Activated T-helper 17 cell treated with anti-CD3 and anti-CD28 coated beads, Interleukin-2, amount 50 U/mL, for 72 hours (primary cell): ENCODE measurements at places on chromosomes 2 and 18.
A peak's percentile ranks its signal among the peaks of the same experiment; 100 is the strongest.

DNA sequence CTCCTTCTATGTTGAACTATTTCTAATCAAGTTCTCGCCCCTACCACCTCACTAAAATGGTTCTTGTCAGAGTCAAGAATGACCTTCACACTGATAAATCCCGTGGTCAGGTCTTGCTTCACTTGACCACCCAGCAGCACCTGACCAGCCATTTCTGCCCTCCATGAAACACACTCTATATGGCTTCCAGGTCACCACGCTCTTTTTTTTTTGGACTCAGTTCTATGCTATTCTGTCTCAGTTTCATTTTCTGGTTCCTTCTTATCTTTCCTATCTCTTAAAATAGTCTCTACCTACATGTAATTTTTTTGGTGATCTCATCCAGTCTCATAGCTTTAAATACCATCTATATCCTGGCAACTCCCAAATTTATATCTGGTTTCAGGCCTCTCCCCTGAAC, 11.4 kb downstream of the EIF2AK3 start:
- peaks cover 21% of the 10 kb centered on the region for H3K4me1 ChIP-seq
- H3K36me3 ChIP-seq = peaks cover 16% of the 10 kb centered on the region
- H3K27me3 ChIP-seq = no peaks in the 10 kb centered on the region
- no peak overlapping the region for H3K27ac ChIP-seq
- H3K4me3 ChIP-seq = no peak overlapping the region
- ATAC-seq = no peak

GRCh38 chr2:170456914-170457313, 258.2 kb upstream of the SP5 start:
- no peak overlapping the region for H3K4me3 ChIP-seq
- no peaks in the 10 kb centered on the region for H3K4me1 ChIP-seq
- no peak for ATAC-seq

DNA sequence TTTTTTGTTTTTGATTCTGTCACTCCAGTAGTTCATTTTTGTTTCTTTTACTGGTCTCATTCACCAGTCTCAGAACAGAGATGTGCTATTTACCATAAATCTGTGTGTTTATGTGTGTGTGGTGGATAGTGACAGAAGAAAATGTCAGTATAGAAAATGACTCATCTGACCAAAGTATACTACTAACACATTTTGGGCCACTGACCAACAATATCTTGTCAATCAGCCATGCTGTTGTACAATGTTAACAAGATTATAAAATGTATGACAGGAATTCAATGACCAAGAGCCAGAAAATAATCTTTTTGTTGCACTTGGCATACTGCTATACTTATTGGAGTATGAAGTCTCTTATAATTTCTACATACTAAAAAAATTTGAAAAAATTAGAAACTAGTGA, 1081.4 kb upstream of the NRXN1 start:
- no peaks in the 10 kb centered on the region for H3K36me3 ChIP-seq
- no peak for ATAC-seq
- no peak overlapping the region for H3K4me3 ChIP-seq
- H3K27me3 ChIP-seq = no peaks in the 10 kb centered on the region

GRCh38 chr2:13545320-13545719, 828.6 kb downstream of the TRIB2 start:
- no peaks in the 10 kb centered on the region for H3K27me3 ChIP-seq
- no peaks in the 10 kb centered on the region for H3K4me1 ChIP-seq
- H3K27ac ChIP-seq = no peak overlapping the region
- H3K36me3 ChIP-seq = no peaks in the 10 kb centered on the region
- ATAC-seq = no peak
- H3K4me3 ChIP-seq = no peak overlapping the region

- ATAC-seq = no peak
- H3K27ac ChIP-seq = no peak overlapping the region
- H3K4me1 ChIP-seq = no peaks in the 10 kb centered on the region
These were observed 278.3 kb downstream of the SETBP1 start for GRCh38 chr18:44959013-44959412.

DNA sequence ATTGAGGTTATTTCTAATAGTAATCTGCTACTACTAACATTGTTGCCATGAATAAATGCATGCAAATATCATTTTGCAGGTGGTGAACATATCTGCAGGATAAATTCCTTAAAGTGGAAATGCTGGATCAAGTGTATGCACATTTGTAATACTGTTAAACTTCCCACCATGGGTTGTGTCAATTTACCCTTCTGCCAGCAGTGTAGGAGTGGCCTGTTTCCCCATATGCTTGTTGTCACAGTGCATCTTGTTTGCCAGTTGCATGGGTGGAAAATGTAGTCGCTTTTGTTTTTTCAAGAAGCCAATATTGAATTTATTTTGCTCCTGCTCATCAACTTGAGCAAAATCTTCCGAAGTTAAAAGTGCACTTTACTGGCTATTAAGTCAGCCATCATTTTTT, 139.0 kb upstream of the ACKR3 start:
- H3K4me3 ChIP-seq = no peak overlapping the region
- ATAC-seq = no peak
- no peaks in the 10 kb centered on the region for H3K36me3 ChIP-seq
- H3K27ac ChIP-seq = no peak overlapping the region
- H3K4me1 ChIP-seq = no peaks in the 10 kb centered on the region
- H3K27me3 ChIP-seq = peaks cover 7% of the 10 kb centered on the region

GRCh38 chr2:269356-270030, 4.7 kb downstream of the ACP1 start:
- peak overlapping the region; percentile 31 for H3K27ac ChIP-seq
- ATAC-seq = no peak
- no peaks in the 10 kb centered on the region for H3K27me3 ChIP-seq
- no peak overlapping the region for H3K4me3 ChIP-seq
- peaks cover 78% of the 10 kb centered on the region for H3K36me3 ChIP-seq

DNA sequence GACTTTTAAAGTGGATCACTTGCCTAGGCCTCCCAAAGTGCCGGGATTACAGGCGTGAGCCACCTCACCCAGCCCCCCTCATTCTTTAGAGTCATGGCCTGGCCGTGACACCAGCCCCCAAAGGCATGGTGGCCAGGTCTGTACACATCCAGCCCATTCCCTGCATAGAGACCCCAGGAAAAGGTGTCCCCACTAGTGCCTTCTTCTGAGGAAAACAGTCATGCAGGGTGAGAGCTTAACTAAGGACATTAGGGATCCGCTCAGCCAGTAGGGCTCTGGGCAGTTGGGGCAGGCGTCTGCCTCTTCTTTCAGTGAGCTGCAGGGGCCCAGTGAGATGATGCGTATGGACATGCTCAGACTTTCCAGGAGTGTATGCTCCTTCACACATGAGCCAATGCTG, 5.7 kb upstream of the AMER3 start:
- H3K27me3 ChIP-seq = peaks cover 24% of the 10 kb centered on the region
- H3K27ac ChIP-seq = no peak overlapping the region
- no peaks in the 10 kb centered on the region for H3K36me3 ChIP-seq
- no peak for ATAC-seq
- no peaks in the 10 kb centered on the region for H3K4me1 ChIP-seq

GRCh38 chr18:14974576-14974975, 226.6 kb downstream of the ANKRD30B start:
- no peak overlapping the region for H3K27ac ChIP-seq
- H3K4me1 ChIP-seq = no peaks in the 10 kb centered on the region
- H3K36me3 ChIP-seq = no peaks in the 10 kb centered on the region
- H3K27me3 ChIP-seq = no peaks in the 10 kb centered on the region
- H3K4me3 ChIP-seq = no peak overlapping the region
- no peak for ATAC-seq

DNA sequence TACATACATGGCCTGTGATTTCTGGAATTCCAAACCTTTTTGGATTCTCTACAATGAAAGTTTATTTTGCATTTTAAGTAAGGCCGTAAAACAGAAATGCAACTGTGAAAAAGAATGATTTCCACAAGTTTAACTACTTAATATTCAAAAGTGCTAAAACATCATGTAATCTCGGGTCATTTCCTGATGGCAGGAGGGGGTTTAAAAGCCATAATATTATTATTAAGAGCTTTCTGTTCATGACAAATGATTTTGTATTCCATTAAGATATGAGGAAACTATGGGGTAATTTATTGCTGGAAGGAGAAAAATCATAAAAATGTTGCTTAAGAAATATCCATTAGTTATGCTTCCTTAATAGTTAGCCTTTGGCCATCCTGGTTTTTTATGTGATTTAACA, 65.7 kb downstream of the COL4A3 start:
- H3K27ac ChIP-seq = no peak overlapping the region
- no peaks in the 10 kb centered on the region for H3K4me1 ChIP-seq
- H3K36me3 ChIP-seq = no peaks in the 10 kb centered on the region
- ATAC-seq = no peak
- H3K4me3 ChIP-seq = no peak overlapping the region
- peaks cover 15% of the 10 kb centered on the region for H3K27me3 ChIP-seq

DNA sequence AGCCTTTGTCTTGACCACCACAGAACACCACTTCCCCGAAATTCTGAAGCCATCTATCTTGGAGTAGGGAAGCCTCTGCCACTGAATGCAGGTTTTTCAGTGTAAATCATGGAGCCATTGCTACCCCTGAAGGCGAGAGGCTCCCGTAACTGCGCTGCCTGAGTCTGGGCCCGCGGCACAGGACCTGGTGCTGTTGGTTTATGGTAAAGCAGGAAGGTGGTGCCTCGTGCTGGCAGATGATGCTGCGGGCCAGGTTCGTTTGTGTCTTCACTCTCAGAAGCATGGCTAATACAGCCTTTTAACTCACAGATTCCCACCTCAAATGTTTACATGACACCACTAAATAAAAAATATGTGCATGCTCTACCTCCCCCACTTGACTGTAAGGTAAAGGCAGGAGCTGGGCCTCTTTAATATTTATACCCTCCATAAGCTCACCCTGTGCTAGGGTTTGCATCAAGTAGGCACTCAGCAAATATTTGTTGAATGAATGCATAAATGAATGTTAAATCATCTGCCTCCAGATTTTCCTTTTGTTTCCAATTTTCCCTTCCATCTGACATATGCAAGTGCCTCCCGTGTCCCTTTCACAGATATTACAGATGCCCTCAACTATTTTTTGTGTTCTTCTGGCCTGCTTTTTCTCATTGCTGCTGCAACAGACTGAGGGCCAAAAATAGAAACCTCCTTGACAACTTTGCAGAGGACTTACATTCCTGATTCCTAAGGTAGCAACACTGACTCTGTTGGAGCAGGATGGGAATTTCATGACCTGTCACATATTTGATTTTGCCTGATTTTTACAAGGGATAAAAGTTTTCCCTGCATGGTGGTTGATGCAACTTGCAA, 83.5 kb upstream of the CPO start:
- H3K36me3 ChIP-seq = no peaks in the 10 kb centered on the region
- H3K27ac ChIP-seq = no peak overlapping the region
- no peak overlapping the region for H3K4me3 ChIP-seq
- H3K27me3 ChIP-seq = no peaks in the 10 kb centered on the region
- no peak for ATAC-seq

- peaks cover 3% of the 10 kb centered on the region for H3K27me3 ChIP-seq
- no peaks in the 10 kb centered on the region for H3K36me3 ChIP-seq
- H3K27ac ChIP-seq = no peak overlapping the region
- no peaks in the 10 kb centered on the region for H3K4me1 ChIP-seq
- no peak overlapping the region for H3K4me3 ChIP-seq
These were observed 21.7 kb downstream of the LINC00305 start for GRCh38 chr18:64127172-64127571.

GRCh38 chr2:148342086-148342485, 302.5 kb upstream of the EPC2 start:
- ATAC-seq = no peak
- peaks cover 31% of the 10 kb centered on the region for H3K36me3 ChIP-seq
- H3K27me3 ChIP-seq = no peaks in the 10 kb centered on the region
- no peaks in the 10 kb centered on the region for H3K4me1 ChIP-seq
- H3K4me3 ChIP-seq = no peak overlapping the region
- no peak overlapping the region for H3K27ac ChIP-seq

DNA sequence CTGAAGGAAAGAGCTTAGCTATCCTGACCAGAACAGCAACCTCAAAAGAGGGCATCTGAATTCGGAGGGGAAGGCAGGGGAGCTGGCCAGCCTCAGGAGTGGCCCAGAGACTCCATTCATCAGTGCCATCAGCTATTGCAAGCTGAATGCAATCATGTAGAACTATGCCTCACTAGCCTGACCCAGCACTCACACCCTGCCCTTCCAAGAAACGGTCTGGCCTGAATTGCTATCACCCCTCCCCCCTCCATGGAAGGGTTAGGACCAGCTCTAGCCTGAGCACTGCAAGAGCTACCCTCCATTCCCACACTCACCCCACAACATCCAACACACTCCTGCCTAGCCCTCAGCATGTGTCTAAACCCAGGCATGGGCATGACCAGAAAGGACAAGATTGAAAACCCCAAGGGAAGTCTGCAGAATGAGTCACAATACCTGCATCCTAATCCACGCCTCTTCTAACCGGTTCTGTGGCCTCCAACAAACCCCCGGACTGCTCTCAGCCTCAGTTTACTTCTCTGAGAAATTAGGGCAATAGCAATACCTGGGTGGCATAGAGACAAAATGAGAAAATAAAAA, 120.3 kb downstream of the BCL11A start:
- no peak overlapping the region for H3K27ac ChIP-seq
- H3K36me3 ChIP-seq = no peaks in the 10 kb centered on the region
- H3K4me3 ChIP-seq = no peak overlapping the region
- H3K4me1 ChIP-seq = no peaks in the 10 kb centered on the region
- H3K27me3 ChIP-seq = peaks cover 3% of the 10 kb centered on the region

GRCh38 chr2:163420604-163421003, 315.2 kb downstream of the FIGN start:
- ATAC-seq = no peak
- H3K4me1 ChIP-seq = no peaks in the 10 kb centered on the region
- H3K4me3 ChIP-seq = no peak overlapping the region

DNA sequence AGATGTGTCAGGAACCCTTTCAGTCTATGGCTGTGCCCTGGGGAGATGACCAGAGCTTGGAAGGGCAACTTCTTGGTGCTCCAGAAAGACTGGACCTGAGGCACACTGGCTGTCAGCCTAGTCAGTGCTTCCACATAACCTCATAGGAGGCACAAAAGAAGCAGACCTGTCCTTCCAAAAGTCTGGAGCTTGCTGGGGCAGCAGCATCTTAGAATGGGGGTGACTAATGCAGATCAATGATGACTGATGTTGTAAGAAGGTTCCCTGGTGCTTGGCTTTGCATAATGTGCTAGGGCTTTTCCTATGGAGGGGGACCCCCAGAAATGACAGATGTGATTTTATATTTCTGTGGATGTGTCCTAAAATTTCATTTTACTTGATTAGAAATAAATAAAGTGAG, 255.7 kb upstream of the THUMPD2 start:
- no peaks in the 10 kb centered on the region for H3K27me3 ChIP-seq
- no peaks in the 10 kb centered on the region for H3K4me1 ChIP-seq
- H3K27ac ChIP-seq = no peak overlapping the region
- no peaks in the 10 kb centered on the region for H3K36me3 ChIP-seq

GRCh38 chr2:58606799-58607198, 365.7 kb upstream of the FANCL start:
- H3K36me3 ChIP-seq = no peaks in the 10 kb centered on the region
- no peaks in the 10 kb centered on the region for H3K27me3 ChIP-seq
- no peaks in the 10 kb centered on the region for H3K4me1 ChIP-seq
- ATAC-seq = no peak
- H3K27ac ChIP-seq = no peak overlapping the region
